Astrocyte of the cerebellum (primary cell): ENCODE measurements at places on chromosomes 7 and 10.

DNA sequence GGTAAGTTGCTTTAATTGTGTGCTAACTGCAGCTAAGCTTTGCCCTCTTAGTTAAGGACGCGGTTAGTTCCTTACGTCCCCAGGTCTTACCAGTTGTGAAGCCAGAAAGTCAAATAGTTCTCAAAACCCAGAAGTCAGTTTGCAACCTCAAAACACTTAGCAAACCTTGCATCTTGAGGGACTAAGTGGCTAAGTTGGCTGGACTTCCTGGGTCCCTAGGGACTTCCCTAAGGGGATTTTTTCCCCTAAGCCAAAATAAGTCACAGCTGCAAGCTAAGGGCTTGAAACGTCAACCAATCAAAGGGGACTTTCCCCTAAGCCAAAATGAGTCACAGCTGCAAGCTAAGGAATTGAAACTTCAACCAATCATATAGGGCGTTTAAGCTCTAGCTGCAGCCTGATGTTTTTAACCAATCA lies 36.2 kb upstream of the HECW1 start:
- DNase-seq, result no peak

DNA sequence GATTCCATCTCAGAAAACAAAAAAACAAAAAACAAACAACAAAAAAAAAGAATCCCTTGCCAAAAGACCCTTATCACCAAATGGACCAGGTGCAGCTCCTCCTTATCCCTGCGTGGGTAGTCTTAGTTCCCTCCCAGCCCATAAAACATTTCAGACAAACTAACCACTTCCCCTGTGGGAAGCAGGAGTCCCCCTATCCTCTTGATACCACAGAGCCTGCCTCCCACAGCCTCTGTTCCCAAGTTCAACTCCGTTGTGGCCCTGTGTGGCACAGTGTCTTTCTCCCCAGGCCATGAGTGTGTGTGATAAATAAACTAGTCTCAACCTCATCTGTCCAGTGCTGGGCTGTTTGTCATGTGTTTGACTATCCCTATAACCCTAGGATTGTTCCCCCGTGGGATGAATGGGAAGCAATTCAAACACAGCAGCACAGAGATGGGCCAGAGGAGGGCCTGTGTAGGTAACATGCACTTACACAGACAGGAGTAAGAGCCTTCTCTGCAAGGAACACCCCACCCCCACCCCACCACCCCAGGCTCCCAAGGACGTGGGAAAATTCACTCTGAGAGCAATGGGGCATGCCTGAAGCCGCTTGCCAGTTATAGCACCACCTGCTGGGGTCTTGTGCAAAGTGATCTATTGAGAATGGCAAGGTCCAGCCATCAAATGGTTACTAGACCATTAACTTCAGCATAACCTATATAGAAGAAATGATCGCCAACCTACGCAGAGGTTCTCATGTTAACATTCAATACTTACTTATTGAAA lies 147.1 kb upstream of the GHITM start:
- DNase-seq, result no peak

DNA sequence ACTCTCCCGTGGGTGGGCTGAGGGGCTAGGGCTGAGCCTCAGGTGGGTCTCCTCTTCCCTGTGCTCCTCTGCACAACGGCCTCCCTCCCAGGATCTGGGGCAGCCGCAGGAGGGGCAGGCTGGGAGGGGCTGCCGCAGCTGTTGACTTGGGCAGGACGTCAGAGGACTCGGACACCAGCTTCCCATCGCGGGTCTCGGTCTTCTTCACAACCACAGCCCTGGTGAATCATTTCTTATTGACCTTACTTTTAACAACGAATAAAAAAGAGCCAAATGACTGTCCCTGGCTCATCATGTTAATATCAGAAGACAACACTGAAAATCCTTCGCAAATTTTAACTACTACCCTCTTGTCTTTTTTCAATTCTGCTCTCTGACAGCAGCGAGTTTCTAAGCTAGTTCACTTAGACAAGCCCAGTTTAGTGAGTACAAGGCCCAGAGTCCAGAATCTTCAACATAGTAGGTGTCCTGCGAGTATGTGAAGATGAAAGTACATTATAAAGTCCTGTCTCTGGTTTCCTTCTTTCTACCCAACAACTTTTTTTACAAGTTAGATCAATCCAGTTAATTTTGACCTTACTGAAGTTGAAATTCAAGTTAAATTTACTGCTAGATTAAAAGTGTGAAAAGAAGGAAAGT lies 32.4 kb downstream of the CTNNA3 start:
- no peak for DNase-seq

DNA sequence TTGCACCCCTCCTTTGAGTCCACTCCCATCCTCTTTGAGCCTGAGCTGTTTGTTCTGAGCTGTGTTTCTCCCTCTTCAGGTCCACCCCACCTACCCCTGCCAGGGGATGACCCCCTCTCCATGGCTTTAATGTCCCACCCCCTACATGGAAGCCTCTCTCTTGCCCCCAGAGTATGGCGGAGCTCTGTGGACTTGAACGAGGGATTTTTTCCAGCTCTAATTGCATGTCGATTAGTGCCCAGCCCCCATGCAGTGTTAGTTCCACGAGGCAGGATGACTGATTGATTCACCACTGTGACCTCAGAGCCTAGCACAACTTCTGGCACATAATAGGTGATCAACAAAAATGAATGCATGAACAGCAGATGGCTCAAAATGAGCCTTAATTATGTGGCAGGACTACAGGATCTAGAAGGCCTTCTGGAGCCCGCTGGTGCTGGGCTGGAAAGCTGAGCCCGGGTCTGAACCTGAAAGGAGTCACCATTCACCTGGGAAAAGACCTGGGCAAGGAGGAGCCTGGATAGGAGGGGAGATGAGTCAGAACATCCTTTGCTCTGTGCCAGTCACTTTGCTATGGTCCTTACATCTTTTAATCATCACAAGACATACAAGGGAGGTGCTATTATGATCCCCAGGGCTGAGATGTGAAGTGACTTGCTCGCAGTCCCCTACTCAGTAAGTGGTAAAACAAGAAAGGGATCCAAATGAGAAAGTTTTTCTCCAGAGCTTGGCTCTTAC lies 17.1 kb upstream of the SLC18A2 start:
- DNase-seq, result no peak

GRCh38 chr10:117167789-117168674 lies 29.3 kb upstream of the KCNK18 start:
- no peak for DNase-seq

- no peak for DNase-seq
Measured at GRCh38 chr10:11329062-11329673, 282.3 kb downstream of the USP6NL start.

- no peak for DNase-seq
Measured at GRCh38 chr7:1920266-1920681, 250.2 kb downstream of the ELFN1 start.

DNA sequence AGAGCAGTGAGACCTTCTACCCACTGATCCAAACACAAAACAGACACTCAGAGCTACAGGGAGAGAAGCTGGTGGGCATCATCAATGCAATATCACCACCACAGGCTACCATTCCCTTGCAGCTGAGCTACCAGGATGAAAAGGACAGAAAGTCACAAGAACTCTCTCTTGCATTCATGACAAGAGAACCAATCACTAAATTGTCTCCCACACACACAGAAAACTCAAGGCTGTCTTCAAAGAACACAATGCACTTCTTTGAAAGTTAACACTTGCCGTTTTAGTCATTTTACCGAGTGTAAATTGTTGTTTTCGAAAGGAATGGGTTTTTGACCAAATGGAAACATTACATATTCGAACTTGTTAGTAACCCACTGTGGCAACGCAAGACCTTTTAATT lies 626.6 kb downstream of the SORCS1 start:
- no peak for DNase-seq

- DNase-seq, result peak; percentile 60
Measured at GRCh38 chr7:56046721-56047445, 4.4 kb downstream of the PSPH start.

DNA sequence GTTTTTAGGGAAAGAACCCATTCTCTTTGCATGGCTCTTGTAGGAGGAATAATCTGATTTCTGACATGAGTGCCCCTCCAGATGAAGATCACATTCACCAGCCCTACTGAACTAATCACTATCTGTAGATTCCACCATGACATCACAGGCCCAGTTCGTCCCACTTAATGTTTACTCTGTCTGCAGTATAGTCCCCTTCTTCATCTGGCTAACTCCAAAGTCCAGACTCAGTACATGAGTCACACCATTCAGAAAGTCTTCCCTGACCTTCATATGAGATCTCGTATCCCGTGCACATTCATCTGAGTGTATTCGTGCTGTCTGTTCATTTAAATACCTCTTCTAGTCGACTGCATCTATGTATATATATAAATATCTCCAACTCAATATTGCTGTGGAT lies 366.5 kb upstream of the AKR1E2 start:
- DNase-seq, result no peak

- no peak for DNase-seq
Measured at GRCh38 chr7:37943905-37944736, 23.7 kb downstream of the EPDR1 start.

- no peak for DNase-seq
Measured at GRCh38 chr10:105743343-105744056, 1102.4 kb downstream of the SORCS3 start.

DNA sequence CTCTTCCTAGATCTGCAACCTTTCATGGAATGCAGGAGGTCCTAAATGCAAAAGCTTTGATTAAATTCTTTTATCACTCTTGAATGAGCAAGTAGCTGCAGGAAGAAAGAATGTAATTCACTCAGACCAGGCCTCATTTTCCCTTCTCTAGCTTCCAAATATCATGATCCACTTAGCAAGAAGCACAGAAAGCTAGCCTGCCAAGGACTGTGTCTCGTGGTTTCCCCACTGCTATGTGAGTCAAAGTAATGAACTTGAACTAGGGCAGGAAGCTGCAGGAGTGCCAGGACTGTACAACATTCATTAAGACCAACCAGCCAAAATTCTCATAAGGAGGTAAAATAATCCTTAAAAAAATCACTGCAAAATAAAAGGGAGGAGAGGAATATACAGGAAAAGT lies 379.2 kb downstream of the CALN1 start:
- DNase-seq, result no peak

GRCh38 chr7:130473876-130474275 lies 18.0 kb upstream of the MEST start:
- DNase-seq, result no peak

GRCh38 chr10:17059197-17059688 lies 70.4 kb downstream of the CUBN start:
- DNase-seq, result peak; percentile 91

DNA sequence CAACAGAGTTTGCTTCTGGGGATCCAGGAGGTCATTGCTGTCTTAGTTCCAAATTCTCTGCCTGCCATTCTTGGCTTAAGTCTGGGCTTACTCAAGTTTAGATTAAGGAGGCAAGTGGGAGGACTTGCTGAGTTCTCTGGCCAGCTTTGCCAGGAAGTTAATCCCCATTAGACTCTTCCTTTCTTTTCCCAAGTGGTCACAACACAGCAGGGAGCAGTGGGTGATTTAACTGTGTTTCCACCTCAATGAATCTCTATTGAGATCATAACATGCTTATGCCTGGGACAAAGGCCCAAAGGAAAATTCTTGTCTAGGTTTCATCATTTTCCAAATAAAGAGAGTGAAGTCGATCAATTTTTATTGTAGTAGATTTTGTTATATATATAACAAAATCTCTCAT lies 1159.6 kb downstream of the SORCS3 start:
- DNase-seq, result peak; percentile 81

DNA sequence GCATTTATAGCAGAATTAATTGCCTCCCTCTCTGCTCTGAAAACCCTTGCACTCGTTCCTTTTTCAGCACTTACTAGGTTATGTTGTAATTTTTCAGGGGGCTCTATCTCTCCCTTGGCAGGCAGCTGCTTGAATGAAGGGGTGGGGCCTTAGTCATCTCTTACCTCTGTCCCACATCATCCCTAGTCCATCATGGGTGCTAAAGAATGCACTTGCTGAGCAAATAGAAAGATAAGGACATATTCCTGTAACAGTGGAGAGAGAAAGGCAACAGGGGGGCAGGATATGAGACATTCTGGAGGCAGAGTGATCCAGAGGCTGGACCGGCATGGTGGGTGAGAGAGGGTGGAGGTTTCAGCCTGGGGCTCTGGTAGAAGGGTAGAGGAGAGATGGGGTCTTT lies 60.0 kb downstream of the MINDY4 start:
- DNase-seq, result no peak

GRCh38 chr10:66575251-66575855 lies 350.5 kb upstream of the LRRTM3 start:
- no peak for DNase-seq

- no peak for DNase-seq
Measured at GRCh38 chr7:29341156-29341555, 146.6 kb downstream of the CHN2 start.

DNA sequence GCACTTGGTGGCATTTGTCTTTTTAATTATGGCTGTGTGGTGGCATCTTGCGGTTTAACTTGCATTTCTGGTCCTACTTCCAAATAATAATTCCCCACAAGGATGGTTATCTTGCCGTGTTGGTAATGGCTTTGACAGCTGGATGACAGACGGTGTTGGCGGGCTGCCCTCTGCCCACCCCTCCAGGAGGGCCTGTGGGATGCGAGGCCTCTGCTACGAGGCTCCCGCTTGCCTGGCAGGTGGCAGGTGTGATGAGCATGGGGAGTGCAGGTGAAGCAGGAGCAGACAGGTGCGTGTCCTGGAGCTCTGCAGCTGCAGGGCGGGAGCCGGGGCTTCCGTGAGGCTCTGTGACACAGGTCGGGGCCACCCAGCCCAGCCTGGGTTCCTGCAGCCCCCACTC lies 11.8 kb downstream of the INPP5A start:
- no peak for DNase-seq

DNA sequence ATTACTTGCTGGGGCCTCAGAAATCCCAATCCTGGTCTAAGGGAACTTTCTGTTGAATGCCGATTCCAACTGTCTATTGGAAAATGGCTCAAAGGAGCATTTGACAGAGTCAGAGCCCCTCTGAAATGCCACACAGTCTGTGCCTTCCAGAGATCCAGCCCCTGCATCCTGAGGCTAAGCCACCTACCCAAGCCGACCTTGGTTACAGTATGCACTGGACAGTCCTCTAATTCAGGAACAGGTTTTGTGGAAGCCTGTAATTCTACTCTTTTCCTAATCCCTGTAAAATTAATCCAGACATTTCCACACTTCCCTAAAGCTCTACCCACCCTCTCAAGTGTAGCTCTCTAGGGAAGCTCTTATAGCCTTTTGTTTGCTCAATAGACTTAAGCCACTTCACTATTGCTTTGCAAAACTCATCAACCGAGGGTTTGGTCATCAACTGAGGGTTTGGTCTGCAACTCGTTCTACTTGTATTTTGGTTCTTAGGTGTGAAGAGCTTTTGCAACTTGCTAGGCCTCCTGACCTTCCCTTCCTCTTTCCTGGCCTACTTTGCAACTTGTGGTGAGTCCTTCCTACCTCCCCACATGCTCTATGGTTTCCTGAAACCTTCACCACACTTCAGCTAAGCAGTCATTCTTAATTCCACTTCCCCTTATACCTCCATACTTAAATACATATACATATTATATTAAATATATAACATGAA lies 364.8 kb downstream of the SFMBT2 start:
- DNase-seq, result no peak

- peak; percentile 54 for DNase-seq
Measured at GRCh38 chr7:7157177-7157886, 25.0 kb upstream of the C1GALT1 start.

- DNase-seq, result no peak
Measured at GRCh38 chr7:138889582-138890498, 91.3 kb downstream of the KIAA1549 start.

- DNase-seq, result no peak
Measured at GRCh38 chr7:25726170-25726780, 425.7 kb upstream of the NFE2L3 start.

- DNase-seq, result no peak
Measured at GRCh38 chr10:101708073-101708472, 13.1 kb upstream of the FBXW4 start.
